Thoracic aorta (tissue), 2 donors: ENCODE measurements at places on chromosomes 7 and 10.

- H3K4me1 ChIP-seq = no peaks in the 10 kb centered on the region
- H3K27ac ChIP-seq = no peak overlapping the region
- DNase-seq = no peak
- no peaks in the 10 kb centered on the region for H3K27me3 ChIP-seq
- H3K36me3 ChIP-seq = no peaks in the 10 kb centered on the region
- no peak overlapping the region for H3K4me3 ChIP-seq
Measured at GRCh38 chr10:107692072-107692471, 527.6 kb upstream of the SORCS1 start.

- DNase-seq = no peak
- no peak overlapping the region for H3K4me3 ChIP-seq
- H3K4me1 ChIP-seq = peaks cover 31% of the 10 kb centered on the region
- no peaks in the 10 kb centered on the region for H3K27me3 ChIP-seq
- H3K36me3 ChIP-seq = no peaks in the 10 kb centered on the region
- H3K27ac ChIP-seq = no peak overlapping the region
Measured at GRCh38 chr10:12980713-12981306, 20.7 kb downstream of the CCDC3 start.

DNA sequence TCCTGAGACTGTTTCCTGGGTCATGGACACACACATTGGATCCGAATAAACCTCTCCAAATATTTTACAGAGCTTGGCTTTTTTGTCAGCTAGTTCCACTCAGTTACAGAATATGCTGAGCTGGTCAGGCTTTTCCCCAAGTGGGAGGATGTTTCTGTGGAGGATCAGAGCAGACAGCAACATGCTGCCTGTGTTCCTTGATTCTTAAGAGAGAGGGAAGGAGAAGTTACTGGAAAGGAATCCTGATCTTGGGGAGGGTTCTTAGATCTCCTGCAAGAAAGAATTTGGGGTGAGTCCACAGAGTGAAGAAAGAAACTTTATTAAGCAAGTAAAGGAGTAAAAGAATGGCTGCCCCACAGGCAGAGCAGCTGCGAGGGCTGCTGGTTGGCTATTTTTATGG is 76.8 kb upstream of the RPA3 start:
- H3K36me3 ChIP-seq = no peaks in the 10 kb centered on the region
- no peaks in the 10 kb centered on the region for H3K4me1 ChIP-seq
- no peaks in the 10 kb centered on the region for H3K27me3 ChIP-seq
- no peak for DNase-seq
- no peak overlapping the region for H3K27ac ChIP-seq

- no peaks in the 10 kb centered on the region for H3K36me3 ChIP-seq
- H3K4me1 ChIP-seq = no peaks in the 10 kb centered on the region
- H3K4me3 ChIP-seq = no peak overlapping the region
- H3K27me3 ChIP-seq = no peaks in the 10 kb centered on the region
Measured at GRCh38 chr7:158020706-158021095, 566.9 kb downstream of the PTPRN2 start.

DNA sequence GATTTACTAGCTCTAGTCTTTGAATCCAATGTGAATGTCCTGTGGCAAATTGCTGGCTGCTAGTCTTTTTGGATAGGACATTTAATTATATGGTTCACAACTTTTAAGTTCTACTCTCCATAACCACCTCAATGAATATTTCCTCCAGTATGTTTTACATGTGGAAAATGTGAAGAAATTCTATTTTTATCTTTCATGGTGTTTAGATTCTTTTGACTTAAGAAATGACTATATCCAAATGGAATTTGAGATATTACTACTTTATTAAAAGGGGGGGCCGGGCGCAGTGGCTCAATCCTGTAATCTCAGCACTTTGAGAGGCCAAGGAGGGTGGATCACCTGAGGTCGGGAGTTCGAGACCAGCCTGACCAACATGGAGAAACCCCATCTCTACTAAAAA is 202.0 kb downstream of the ARL4A start:
- peaks cover 10% of the 10 kb centered on the region for H3K4me1 ChIP-seq
- no peak overlapping the region for H3K27ac ChIP-seq
- DNase-seq = no peak
- H3K27me3 ChIP-seq = no peaks in the 10 kb centered on the region
- H3K36me3 ChIP-seq = no peaks in the 10 kb centered on the region

DNA sequence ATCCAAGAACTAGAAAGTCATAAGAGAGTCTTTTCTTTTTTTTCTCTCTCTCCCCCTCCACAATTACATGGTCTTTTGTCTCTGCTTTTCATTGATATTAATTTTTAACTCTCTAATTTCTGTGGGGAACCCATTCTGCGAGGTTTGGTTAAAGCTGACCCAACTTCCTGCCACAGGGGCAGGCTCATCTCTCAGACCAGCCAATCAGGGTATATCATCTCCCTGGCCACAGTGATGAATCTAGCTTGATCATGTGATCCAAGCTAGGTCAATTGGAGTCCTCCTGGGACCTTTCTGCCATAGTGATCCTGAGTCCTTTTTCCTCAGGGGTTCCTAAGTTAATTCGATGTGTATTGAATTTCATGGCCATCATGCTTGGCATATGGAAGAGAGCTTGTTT is 38.0 kb upstream of the TRUB1 start:
- DNase-seq = no peak
- no peaks in the 10 kb centered on the region for H3K4me1 ChIP-seq
- H3K27me3 ChIP-seq = no peaks in the 10 kb centered on the region
- no peaks in the 10 kb centered on the region for H3K36me3 ChIP-seq
